ENCODE measurements at places on chromosomes 6 and 20.

DNA sequence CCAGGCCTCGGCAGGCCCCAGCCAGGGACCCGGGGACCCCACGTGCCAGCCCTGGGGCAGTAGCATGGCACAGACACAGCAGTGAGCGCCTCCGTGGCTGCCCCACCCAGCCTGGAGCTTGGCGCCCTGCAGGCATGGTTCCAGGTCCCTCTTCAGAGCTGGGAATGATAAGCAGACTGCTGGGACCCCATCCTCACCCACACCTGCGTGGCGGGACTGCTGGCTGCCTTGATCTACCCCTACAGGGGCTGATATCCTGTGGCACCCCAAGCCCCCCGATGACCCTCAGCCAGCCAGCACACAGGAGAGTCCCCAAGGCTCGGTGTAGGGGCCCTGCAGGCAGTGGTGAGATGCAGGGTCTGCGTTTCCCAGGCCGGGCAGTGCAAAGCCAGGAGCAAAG is 47.1 kb downstream of the YTHDF1 start:
- DNase-seq = no peak

GRCh38 chr6:97205966-97206365 is 77.0 kb downstream of the MMS22L start:
- DNase-seq = no peak

DNA sequence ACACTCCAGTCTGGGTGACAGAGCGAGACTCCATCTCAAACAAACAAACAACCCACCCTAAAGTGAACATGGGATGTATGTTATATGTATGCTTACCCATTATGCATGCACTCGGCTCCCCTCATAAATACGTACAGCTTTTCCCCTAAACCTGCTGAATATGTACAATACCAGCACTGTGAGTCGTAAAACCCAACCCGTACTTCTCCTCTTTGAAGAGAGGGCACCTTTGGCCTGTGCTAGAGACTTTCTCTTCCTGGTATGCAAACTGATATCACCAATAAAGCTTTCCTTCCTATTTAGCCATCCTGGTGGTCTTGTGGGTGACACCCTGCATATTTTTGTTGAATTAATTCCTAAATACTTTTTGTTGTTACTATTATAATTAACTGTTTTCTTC is 51.3 kb downstream of the VSTM2L start:
- no peak for DNase-seq

GRCh38 chr20:50003253-50003656 is 20.5 kb downstream of the SNAI1 start:
- no peak for DNase-seq

GRCh38 chr20:59006167-59006863 is 739 bp downstream of the CTSZ start:
- DNase-seq = no peak

DNA sequence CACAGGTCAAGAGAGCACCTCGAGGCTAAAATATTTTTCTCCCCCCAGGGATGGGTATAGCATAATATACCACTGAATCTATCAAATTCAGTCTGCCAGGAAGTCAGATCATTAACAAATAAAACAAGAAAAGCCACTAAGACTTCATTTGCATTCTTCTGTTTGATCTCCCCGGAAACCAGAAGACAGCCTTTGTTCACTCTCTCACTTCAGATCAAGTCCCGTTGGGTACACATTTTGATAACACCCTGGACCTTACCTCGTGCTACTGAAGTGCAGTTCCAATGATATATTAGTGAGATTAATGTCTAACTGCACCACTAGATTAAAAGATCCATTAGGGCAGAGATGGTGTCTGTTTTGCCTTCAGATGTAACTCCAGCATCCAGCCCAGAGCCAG is 157.7 kb upstream of the B3GAT2 start:
- no peak for DNase-seq

DNA sequence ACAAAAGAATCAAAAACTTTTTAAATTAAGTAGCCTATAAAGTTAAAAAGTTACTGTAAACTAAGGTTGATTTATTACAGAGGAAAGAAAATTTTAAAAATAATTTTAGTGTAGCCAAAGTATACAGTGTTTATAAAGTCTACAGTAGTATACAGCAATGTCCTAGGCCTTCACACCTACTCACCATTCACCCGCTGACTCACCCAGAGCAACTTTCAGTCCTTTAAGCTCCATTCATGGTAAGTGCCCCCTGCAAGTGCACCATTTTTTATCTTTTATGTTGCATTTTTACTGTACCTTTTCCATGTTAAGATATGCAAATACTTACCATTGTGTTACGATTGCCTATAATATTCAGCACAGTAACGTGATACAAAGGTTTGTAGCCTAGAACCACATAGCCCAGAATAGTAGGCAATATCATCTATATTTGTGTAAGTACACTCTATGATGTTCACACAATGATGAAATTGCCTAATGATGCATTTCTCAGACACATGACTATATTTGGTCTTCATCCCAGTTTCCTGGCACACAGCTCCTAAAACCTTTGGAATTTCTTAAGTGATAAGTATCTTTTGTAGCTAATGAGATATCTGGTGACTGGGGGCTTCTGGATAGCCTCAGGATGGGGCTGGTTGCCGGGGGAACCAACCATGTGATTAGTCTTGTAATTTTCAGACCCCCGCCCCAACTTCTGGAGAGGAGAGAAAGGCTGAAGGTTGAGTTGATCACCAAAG is 111.0 kb downstream of the MRPL14 start:
- DNase-seq = no peak

- no peak for DNase-seq
Measured at GRCh38 chr6:44255871-44256774, 1.2 kb downstream of the SLC35B2 start.

- no peak for DNase-seq
Measured at GRCh38 chr20:51378171-51378928, 164.2 kb downstream of the NFATC2 start.

DNA sequence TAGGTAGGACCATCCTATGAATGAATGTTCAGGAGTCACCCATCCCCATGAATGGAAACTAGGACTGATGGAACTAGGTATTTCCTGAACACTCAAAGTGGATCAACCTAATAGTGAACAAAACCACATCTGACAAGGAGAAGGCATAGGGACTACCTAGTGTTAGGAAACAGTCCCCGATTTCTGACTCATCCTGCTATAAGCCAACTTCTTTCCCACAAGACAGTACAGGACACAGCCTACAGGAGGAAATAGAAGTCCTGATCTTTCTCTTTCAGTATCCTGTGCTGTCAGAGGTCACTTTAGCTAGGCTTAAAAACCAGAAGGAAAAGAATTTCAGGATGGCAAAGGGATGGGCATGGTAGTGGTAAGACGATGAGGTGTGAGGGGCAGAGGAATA is 19.5 kb upstream of the GMDS start:
- DNase-seq = no peak

GRCh38 chr20:21509597-21510371 is 4.1 kb downstream of the NKX2-2 start:
- DNase-seq = no peak

GRCh38 chr6:7112741-7113313 is 5.1 kb downstream of the RREB1 start:
- no peak for DNase-seq

Data from central memory CD8-positive, alpha-beta T cell (primary cell).